ENCODE measurements at places on chromosomes 3 and 15. TPM values are rescaled to one million over a fixed set of nuclear protein-coding genes. Genes with fewer than 3 reads are reported as not detected.

GRCh38 chr3:60402931-60403330 lies 848.3 kb downstream of the FHIT start:
- DNase-seq = no peak

DNA sequence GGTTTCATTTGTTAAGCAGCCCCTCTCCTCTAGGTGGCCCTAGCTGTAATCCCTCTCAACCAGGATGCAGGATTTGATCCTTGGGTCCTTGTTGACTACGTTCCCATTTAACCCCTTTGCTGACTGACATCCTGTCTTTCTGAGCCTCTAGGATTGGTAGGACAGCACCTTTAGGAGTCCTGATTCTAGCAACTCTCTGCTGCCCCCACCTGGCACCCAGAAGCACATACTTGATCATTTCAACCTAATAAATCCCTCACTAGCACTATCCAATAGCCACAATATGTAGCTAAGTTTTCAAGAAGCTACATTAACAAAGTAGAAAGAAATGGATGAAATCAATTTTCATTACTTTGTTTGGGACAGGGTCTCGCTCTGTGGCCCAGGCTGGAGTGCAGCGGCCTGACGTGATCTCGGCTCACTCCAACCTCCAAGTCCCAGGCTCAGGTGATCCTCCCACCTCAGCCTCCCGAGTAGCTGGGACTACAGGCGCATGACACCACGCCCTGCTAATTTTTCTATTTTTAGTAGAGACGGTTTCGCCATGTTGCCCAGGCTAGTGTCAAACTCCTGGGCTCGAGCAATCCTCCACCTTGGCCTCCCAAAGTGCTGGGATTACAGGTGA lies 28.3 kb downstream of the RSL24D1 start:
- DNase-seq = peak; percentile 23

DNA sequence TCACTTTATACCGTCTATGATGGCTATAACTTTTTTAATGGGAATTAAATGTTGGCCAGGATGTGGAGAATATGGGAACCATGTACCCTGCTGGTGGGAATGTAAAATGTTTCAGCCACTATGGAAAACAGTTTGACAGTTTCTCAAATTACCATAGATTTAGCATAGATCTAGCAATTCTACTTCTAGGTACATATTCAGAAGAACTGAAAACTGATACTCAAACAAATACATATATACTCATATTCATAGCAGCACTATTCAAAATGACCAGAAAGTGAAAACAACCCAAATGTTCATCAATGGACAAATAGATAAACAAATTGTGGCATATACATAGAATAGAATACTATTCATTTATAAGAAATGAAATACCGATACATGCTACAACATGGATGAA lies 539.4 kb downstream of the IGSF11 start:
- DNase-seq = no peak

DNA sequence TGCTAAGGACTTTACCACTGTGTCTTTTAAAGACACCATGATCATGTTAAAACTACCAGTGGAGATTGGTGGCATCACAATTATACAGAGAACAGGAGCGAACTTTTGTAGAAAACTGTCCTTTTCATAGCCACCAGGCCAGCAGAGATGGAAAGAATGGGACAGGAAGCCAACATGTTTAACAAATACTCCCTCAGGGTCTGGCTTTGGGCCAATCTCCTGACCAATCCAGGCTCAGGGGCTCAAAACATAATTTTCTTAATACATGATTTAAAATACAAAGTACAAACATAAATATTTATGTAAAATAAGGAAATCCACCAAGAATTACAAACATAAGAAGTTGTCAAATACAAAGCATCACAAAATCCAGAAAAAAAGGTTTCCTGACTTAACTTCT lies 266.0 kb downstream of the VPS13C start:
- no peak for DNase-seq

DNA sequence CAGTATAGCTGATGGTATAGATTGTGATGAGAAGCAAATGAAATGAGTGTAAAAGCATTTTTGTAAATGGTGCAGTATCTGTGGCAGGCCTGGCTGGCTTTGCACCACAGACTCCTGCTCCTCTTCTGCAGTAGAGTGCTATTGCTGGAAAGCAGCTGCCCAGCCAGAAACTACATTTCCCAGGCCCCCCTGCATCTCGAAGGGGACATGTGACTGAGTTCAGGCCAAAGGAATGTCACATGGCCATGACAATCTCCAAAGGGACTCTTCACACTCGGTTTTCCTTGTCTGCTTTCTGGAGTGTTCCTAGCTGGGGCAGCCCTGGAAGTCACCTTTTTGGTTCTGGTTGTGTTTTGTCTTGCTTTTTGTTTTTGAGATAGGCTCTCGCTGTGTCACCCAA lies 277.1 kb downstream of the SUCLG2 start:
- DNase-seq = no peak

GRCh38 chr3:100260081-100260684 lies 609 bp upstream of the TBC1D23 start:
- DNase-seq = peak; percentile 33

The PLSCR5 gene
- not detected for total RNA-seq

- DNase-seq = no peak
Measured at GRCh38 chr3:24168977-24169376, 223.9 kb downstream of the NR1D2 start.

DNA sequence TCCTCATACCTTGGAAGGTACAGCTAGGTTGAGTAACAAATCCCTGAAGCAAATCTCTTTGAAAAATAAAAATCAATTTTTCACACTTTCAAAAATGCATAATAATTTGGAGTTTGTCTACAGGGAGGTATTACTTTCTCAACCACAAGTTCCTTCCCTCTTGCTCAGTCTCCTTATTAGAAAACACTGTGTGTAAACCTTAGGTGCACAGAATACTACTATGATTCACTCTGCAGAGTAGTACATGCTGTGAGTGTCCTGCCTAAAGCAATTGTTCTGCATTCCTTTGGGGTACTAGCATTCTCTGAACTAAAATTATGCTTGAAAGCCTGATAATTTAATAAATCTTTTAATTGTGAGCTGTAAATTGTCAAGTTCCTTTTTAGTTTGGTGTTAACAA lies 115.9 kb upstream of the EPHA3 start:
- DNase-seq = no peak
